ENCODE measurements at places on chromosomes 12 and 14.

GRCh38 chr14:104578321-104578720 is 1.2 kb upstream of the C14orf180 start:
- DNase-seq: no peak

DNA sequence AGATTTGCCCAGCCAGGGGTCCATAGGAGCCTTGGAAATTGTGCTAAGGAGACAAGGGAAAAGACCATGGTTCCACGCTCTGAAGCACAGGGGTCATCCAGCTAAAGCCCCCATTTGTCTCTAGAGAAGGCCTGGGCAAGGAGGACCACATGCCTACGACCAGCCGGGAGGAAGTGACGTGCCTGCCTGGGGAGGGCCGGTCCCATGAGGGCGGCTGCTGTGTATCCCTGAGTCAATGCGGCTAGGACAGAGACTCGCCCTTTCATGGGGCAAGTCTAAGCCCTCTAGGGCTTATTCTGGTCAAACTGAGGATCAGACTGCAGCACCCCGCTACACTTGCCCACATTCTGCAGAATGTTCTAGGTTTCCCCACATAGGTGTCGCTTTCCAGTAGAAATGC is 20.6 kb upstream of the RIN3 start:
- no peak for DNase-seq

- DNase-seq: peak; percentile 40
Observed at GRCh38 chr14:73173092-73173735, 36.9 kb downstream of the PSEN1 start.

- no peak for DNase-seq
Observed at GRCh38 chr12:24227551-24227950, 278.1 kb upstream of the SOX5 start.

DNA sequence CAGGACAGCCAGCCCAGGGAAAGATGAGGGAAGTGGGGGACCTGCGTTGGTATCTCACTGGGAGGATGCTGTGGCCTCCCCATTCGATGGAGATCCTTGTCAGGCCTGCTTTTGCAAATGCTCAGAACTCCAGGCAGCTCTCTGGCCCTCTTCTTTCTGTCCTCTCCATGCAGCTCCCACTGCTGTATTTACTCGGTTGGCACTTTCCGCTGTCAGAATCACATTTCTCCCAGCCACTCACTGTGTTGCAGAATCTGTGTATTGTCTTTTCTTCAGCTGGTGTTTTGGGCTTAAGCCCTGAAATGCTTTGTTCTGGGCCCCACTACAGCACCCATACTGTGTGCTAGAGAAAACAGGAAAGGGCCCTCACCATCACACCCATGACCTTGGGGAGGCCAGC is 401.1 kb downstream of the RGS6 start:
- DNase-seq: no peak

DNA sequence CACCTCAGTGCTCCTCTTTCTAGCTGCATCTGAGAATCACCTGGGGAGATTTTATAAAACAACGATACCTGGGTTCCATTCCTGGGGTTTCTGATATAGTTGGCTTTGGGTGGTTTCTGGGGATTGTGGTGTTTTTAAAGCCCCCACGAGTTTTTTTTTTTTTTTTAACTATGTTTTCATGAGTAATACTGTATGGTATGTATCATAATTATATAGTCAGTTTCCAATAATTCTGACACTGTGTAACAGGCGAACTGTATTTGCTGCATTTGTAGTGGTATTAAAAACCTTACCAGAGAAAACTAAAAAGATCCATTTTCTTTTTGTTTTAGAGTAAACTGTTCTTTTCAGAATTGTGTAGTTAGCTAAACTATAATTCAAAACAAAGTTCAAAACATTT is 84.9 kb downstream of the SRGAP1 start:
- no peak for DNase-seq

DNA sequence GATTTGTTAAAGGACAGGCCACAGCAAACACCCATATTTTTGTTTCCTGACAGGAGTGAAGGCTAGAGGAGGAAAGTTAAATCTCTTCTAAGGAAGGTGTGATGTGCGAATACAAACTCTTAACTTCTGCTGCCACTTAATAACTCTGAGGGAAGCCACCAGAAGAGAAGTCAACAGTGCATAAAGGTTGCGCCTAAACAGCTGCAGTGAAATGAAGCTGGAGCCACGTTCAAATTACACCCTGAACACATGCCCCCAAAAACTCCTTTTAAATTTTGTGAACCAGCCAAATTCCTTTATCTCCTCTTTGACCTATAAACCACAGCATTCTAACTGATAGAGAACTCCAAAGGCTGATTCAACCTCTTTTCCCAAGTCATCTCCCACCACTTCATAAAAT is 22.4 kb downstream of the DENND5B start:
- DNase-seq: no peak
